ENCODE measurements at places on chromosomes 2 and 18.

- DNase-seq: no peak
Observed at GRCh38 chr2:176558574-176559140, 289.4 kb downstream of the MTX2 start.

- no peak for DNase-seq
Observed at GRCh38 chr2:129605646-129606045, 373.8 kb upstream of the RAB6C start.

GRCh38 chr2:43019536-43020183 lies 206.7 kb downstream of the ZFP36L2 start:
- peak; percentile 4 for DNase-seq

- no peak for DNase-seq
Observed at GRCh38 chr18:13618760-13619438, 107.5 kb downstream of the FAM210A start.

DNA sequence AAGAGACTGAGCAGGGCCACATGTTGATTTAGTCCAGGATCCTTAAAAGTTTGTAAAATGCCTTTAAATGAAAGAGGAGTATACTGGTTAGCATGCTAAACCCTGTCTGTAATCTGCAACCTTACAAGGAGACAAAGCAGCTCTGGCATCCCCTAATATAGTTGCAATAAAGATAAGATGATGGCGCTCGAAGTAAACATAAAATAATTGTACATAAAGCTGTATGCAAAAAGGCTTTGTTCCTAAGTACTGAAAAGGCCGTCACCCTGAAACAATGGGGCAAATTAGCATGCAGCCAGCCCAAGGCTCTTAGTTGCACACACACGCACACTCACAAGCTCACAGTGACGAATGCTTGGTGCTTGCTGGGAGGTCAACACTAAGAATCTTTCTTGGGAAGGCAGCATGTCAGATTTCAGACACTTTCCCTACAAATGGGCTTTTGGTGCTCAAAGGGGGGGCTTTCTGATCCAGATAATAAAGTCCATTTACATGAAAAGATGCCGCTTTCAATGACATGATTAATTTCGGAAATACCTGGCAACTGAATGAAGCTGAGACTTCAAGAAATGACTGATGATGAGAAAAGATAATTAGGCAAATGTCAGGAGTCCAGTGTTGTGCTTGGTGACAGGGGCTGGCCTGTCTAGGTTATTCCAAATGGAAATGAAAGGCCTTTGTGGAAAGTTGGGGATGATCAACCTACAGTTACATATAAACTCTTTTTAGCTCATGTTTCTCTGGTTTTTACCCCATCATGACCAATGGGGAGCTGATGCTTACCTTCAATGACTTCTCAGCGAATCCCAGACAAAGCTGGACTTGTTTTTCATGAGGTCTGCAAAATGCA lies 370.3 kb downstream of the MEIS1 start:
- no peak for DNase-seq

DNA sequence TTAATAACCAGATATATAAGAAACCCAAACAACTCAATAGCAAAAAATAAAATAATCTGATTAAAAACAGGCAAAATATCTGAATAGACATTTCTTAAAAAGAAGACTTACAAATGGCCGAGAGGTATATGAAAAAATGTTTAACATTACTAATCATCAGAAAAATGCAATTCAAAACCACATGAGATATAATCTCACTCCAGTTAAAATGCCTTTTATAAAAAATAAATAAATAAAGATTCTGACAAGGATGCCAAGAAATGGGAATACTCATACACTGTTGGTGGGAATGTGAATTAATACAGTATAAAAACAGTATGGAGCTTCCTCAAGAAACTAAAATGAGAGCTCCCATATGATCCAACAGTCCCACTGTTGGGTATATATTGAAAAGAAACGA lies 33.9 kb upstream of the BMP10 start:
- DNase-seq: no peak

DNA sequence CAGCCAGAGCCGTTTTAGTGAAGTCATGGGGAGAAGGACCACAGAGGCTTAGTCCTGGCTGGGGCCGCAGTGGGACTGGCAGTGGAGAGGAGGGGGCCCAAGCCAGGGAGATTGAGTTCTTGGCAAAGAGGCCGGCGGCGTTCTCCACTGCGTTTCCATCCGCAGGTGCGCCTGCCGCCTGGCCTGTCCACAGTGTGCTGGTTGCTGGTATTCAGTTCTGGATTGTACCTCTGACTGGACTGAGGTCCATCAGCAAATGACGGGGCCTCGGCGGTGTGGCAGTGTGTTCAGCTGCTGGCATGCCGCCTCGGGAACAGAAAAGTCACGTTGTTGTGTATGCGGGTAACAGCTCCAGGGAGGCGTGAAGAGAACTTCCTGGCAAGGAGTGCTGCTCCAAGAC lies 36.8 kb downstream of the LRRFIP1 start:
- no peak for DNase-seq

DNA sequence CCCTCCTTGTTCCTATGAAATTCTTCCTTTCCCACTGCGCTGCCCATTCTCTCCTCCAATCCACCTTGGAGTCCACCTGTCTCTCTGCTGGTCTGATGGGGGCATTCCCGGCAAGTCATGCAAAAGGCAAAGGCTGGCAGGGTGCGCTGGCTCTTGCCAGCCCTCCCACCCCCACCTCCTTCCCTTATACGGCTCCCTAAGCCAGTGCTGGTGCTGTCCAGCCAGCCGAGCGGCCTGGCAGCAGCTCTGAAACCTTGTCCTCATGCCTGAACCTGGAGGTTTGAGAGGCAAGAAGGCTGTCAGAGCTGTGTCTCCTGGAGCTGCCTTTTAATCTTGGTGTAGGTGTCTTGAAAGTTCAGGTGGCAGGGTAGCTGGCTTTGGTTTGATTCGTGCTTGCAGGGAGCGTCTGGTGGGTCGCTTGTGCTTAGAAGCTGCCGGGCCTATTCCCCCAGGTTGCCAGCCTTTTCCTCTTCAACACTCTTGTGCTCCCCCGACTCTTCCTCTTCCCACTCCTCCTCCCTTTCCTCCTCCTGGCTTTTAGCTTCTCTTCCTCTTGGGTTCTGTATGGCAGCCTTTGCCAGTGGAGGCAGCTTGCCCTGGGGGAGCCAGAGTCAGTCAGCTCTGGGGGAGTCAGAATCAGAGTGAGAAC lies 748 bp downstream of the LIPG start:
- DNase-seq: peak; percentile 18

DNA sequence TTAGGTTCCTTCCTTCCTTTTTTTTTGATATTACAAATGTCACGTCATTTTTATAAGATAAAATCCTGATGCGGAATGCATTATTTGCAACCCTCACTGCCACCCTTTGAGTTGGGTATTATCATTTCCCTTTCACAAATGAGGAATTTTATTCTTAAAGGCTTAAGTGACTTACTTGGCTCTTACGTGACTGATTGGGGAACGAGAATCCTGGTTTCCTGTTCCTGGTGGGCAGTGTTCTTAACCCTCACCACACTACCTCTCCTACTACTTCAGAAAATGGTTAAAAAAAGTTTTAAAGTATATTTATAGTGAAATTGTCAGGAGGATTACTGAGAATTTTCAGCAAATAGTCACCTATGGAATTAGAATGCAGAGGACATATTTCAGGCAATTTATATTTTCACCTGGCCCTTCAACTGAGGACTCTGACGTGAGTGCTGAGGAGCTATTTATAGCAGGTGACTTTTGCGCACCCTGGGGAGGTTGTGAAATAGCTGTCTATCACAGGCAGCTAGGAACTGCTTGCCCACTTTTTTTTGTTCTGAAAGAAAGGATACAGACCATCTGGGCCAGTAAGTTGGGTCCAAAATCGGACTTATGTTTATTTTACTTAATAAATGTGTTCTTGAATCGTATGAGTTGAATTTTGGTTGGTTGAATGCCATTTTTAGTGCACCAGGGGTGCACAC lies 18.7 kb upstream of the RASGRP3 start:
- DNase-seq: no peak

GRCh38 chr2:191936882-191937405 lies 90.1 kb upstream of the CAVIN2 start:
- no peak for DNase-seq

- no peak for DNase-seq
Observed at GRCh38 chr2:88641330-88641729, 14.1 kb upstream of the EIF2AK3 start.

- peak; percentile 39 for DNase-seq
Observed at GRCh38 chr2:119011162-119011909, 69.3 kb downstream of the MARCO start.

Measured in transverse colon (tissue), 4 donors.